ENCODE measurements at places on chromosomes 3 and 15.

- no peak for DNase-seq
Measured at GRCh38 chr3:153084431-153084830, 77.6 kb upstream of the RAP2B start.

DNA sequence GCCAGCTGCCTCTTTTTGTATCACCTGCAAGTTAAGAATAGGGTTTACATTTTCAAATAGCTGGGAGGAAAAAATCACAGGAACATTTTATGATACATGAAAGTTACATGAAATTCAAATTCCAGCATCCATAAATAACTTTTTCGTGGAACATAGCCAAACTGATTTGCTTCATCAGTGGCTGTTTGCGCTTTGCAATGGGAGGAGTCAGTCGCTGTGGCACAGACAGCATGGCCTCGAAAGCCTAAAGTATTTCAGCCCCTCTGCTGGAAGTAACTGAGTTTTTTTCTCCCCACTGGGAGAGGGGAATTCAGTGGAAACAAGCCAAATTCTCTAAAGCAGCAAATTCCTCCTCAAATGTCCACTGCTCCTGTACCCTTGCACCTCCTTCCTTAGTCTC, 271.9 kb downstream of the SUCLG2 start:
- DNase-seq, result no peak

- DNase-seq, result no peak
Measured at GRCh38 chr3:54841471-54841870, 86.4 kb downstream of the LRTM1 start.

DNA sequence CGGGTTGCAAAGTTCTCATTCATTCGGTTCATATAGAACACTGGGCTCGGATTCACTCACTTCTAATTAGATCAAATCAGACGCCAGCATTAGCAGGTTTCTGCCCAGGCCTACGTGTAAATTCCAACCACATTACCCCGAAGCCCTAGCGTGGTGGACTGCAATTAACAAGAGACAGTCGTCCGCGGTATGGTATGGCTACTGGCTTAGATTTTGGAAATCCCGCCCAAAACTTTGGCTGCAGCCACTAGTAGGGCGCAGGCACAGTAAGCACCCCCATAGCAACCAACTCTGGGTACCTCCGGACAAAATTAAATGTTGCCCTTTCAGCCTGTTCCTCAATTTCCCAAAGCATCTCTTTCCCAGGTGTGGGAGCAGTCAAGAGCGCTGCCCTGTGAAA, 771 bp downstream of the RARRES1 start:
- no peak for DNase-seq

DNA sequence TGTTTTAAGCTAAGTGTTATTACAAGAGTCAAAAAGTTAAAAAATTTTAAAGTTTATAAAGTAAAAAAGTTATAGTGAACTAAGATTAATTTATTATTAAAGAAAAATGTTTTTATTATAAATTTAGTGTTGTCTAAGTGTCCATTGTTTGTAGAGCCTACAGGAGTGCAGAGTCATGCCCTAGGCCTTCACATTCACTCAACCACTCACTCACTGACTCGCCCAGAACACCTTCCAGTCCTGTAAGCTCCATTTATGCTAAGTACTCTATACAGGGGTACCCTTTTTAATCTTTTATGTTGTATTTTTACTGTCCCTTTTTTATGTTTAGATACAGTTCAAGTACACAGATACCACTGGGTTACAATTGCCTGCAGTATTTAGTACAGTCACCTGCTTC, 37.2 kb downstream of the EEFSEC start:
- DNase-seq, result no peak

DNA sequence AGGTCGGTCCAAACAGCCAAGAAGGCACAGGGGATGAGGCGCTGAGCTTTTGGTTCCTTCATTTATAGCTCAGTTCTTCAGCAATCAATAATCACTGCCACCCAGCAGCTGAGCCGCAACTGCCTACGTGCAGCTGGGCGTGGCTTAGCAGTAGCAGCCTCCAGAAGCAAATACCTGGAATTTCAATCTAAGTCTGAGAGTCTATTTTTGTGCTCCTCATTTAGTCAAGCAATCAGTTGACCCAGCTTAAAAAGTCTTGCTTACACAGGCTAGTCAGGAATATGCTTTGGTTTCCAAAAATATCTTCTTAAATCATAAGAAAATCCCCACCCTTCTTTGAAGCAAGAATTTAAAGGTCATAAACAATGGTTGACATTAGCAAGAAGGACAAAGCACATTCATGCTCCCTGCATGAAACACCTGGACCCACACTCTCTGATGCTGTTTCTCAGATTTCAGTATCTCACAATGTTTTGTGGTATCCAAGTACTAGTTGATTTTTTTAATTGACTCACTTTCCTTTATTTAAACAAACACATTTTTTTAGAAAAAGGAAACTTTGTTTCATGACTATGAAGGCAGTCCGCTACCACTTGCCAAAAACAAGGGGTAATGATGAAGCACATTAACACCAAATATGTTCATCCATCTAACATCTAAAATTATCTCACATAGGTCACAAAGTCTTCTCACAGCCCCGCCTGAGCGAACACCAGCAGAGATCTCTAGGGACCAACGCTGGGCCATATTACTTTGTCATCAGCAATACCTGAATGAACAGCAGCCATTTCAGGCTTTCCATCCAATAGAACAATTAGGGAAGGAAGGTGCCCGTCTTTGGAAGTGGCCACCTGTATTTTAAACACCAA, 106.1 kb downstream of the OXNAD1 start:
- no peak for DNase-seq

DNA sequence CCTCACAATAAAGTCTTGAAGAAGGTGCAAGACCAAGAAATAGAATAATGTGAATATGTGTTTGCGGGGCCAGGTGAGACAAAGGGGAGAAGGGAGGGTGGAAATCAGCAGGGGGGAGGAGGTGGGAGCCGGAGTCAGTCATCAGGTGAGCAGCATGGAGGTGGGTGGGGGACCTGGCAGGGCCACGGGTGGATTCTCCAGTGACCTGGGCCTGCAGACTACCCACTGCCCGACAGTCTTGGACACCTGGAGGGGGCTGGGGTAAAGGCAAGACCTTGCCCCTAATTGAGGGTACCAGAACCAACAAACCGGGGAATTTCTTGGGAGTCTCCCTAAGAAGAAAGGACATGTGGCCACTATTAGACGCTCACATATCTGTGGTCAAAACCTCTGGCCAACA, 95.8 kb downstream of the CHSY1 start:
- DNase-seq, result no peak

GRCh38 chr3:51173518-51174271, 211.4 kb upstream of the MANF start:
- no peak for DNase-seq

GRCh38 chr3:41848753-41849574, 112.9 kb downstream of the ULK4 start:
- no peak for DNase-seq

- DNase-seq, result no peak
Measured at GRCh38 chr3:57927916-57928315, 80.3 kb upstream of the FLNB start.

- DNase-seq, result no peak
Measured at GRCh38 chr3:151926956-151927355, 53.5 kb downstream of the SUCNR1 start.

DNA sequence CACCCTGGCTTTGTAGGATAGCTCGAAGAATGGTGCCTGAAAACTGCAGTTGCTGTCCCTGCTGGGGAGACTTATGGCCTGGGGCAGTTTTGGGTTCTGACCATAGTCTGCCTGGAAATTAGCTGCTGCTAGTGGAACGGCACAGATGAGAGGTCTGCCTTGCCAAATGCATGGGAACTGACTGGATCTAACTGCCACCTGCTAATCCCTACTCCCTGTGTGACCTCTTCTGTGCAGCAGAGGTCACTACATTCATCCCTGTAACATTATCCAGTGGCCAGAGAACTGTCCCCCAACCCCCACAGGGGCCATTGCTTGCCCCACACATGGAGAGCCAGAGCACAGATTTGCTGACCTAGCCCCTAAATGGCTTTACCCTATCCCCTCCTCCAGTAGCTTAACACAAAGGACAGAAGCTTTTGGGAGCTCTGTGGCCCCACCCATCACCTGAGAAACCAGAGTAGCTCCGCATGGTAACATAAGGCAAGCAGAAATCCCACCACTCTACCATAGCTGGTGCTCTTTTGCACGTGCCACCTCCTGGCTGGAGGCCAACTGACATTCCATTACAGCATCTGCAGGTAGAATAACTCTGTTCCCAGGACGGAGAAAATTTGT, 840.0 kb downstream of the EPHA3 start:
- DNase-seq, result no peak

- no peak for DNase-seq
Measured at GRCh38 chr3:123119802-123120201, 53.0 kb downstream of the PDIA5 start.

GRCh38 chr3:43180027-43180426, 74.1 kb upstream of the POMGNT2 start:
- no peak for DNase-seq
